Cerebellum (tissue), 4 donors: ENCODE measurements at places on chromosomes 16 and 17. TPM values are rescaled to one million over a fixed set of nuclear protein-coding genes. Genes with fewer than 3 reads are reported as not detected.

- no peak for DNase-seq
Measured at GRCh38 chr16:55647798-55648197, 8.0 kb upstream of the SLC6A2 start.

GRCh38 chr16:54126907-54127306, 159.7 kb downstream of the IRX3 start:
- no peak for DNase-seq

DNA sequence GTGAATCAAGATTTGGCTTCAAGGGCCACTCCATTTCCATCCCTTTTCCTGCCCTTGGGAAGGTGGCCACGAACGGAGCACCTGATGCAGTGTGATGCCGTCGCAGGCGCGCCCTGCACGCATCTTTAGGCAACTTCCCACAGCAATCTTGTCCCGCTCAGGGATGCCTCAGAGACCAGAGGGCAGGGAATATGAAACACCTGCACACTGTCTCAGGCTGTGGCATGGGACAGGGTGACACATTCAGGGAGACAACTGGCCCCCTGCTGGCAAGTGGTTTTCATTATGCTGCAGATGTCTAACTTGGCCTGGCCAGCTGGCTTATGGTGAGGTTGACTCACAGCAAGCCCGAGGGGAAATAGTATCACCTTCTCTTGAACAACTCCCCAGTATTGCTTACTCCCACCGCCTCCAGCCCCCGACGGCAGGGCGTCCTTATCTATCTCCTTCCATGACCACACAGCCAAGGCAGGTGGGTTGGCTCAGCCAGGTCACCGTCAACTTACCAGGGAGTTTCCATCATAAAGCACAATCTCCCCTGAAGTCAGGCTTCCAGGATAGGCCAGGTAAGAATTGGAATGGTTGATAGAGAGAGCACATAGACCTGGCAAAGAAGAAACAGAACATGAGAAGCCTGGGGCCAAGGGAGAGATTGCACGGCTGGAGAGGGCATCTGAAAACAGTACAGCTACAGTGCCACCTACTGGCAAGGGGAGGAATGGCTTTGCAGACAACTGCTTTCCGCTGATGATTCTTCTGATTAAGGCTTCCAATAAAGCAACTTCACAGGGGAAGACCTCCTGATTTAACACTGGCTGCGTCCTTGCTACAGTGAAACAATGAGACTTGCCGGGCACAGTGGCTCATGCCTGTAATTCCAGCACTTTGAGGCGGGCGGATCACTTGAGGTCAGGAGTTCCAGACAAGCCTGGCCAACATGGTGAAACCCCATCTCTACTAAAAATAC, 21.1 kb downstream of the WIPI1 start:
- peak; percentile 60 for DNase-seq

DNA sequence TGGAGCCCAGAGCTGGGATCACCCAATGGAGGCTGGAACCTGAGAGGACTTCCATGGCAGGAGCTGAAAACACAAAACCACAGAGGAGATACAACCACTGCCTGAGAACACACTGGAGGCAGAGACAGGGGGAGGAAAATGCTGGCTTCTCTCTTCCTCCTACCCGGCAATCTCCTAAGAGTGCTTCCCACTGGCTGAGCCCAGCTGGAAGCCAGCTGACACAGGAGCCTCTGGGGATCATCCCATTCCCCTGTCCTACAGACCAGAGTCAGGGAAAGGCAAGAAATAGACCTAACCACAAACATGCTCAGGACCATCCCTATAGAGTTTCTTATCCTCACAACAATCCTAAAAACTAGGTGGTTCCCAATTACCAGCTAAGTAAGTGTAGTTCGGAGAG, 112.4 kb upstream of the CDH5 start:
- no peak for DNase-seq

DNA sequence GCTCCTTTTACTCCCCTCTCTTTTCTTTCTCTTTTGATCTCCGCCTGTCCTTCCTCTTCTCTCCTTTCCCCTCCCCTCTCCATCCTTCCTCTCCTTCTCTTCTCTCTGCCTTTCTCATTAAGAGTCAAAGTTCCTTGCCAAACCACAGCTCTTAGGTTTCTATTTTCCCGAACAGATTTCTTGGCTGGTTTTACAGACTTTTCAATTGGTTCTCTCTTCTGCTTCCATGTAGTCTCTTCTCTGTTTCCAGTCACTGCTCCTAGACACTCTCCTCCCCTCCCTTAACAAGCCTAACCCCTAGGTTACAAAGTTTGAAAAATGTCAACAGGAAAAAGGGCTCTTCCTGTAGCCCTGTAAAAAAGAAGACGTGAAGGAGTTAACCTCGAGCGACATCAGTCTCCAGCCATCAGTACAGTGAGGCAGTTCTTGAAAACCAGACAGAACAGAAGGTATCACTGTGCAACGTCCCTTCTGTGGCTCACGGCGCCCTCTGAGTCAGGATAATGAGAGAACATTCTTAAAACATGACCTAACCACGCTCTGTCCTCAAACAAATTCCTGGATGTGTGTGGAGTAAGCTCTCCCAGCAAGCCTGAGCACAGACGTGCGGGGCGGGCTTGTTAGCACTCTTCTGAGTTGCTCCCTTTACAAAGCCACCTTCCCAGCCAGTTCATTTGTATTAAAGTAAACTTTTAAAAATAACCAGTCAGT, 11.6 kb upstream of the MARCHF10 start:
- DNase-seq = no peak

GRCh38 chr16:65984296-65984695, 382.2 kb upstream of the CDH5 start:
- DNase-seq = no peak

DNA sequence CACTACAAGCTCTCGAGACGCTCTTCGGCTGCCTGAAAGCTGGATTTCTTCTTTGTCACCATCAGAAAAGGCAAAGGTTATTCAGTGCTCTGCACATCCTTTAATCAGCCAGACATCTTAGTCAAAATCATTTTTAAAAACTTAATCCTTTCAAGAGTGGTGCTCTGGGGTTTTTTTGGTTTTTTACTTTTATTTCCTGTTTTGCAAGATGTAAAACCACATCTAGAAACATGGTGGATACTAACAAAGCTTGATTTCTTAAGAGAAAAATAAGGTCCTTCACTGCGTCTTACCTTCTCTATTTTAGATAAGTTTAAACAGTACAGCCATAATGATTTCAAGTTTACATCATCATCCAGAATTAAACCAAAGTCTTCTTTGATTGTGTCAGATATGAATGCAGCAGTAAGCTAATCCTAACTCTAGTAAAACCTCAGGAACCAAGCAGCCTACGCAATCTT, 6.3 kb downstream of the ANKRD11 start:
- DNase-seq = no peak

Gene DLX3
- 0.18 TPM for total RNA-seq

GRCh38 chr17:39200070-39200879, at the start of gene RPL19:
RPL19 (plus strand) TSS chr17:39200283; CDS start chr17:39200345, 62 bp downstream.
- DNase-seq = peak; percentile 87

Gene ITGAD
- not detected for total RNA-seq

Gene TBC1D3C
- total RNA-seq = not detected

Gene TPSD1
- not detected for total RNA-seq

DNA sequence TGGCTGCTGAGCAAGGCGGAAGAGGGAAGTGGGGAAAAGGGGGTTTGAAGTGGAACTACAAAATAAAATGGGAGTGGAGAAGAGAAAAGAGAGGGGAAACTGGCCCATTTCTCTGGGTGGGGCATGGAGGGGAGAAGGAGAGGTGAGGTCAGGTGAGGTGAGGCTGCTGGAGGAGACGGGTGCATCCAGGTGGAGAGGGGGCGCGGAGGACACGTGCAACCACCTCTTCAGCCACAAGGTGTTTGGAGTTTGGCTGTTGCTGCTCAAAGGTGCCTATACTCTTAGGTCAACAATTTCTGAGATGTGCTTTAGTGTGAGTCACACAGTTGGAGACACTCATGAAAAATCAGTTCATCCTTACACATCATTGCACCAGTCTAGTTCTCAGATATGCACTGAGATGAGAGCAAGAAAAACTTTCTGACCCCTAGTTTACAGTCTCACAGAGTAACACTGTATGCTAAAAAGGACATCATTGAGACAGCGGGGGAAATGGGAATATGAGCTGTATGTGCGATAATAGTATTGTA, 4.8 kb downstream of the SLC6A4 start:
- no peak for DNase-seq

GRCh38 chr17:48515925-48516900, 14.6 kb downstream of the HOXB1 start:
- DNase-seq = no peak

DNA sequence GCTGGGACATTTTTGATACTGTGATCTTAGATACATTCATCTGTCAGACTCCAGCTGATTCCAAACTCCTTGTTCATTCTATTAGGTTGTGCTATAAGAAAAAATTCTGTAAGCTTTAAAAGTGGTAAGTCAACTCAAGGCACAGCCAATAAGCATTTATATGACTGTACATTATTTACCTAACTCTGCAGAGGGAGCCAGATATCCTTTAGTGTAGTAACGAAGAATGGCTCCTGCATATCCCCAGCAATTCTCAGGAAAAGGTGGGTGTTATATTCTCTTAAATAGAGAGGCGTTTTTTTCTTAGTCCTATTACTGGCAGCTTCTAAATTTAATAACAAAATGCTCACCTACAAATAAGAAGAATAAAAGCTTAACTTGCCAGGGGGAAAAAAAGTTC, 374.3 kb upstream of the GOT2 start:
- DNase-seq = no peak

DNA sequence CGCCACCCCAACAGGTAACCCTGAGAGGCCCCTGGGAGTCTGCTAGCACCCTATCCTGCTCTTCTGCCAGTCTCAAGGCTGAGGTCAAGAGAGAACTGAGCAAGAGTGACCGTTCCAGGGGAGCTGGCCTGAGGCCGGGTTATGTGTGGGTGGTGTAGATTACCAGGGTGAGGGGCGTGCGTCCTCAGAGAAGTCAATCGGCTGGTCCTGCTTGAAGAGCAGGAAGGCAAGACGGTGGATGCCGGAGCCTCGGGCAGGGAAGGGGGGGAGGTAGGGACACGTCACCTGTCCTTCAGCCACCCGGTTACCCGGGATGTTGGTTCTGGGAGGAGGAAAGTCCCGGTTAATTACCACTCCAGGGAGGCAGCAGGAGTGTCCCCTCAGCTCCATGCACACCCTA, 2.6 kb upstream of the TRIM65 start:
- no peak for DNase-seq

DNA sequence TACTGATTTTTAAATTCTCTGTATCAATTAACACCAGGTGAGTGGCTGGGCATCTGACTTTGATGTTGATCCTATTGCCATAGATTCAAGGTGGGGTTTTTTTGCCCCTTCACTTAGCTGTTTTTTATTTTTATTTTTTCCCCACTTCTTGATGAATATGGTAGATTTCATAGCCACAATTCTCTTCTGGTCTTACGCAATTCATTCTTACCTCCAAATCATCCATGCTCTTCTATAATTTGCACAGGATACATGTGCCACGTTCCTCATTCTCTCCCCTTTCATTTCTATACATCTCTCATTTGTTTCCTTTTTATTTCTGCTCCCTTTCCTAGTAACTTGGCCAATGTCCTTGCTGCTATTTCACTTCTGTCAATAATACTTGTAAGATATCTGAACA, 14.9 kb upstream of the HS3ST4 start:
- no peak for DNase-seq
